ENCODE measurements at places on chromosomes 12 and 14.

- DNase-seq, result no peak
These were observed 48.5 kb downstream of the BAZ1A start for GRCh38 chr14:34826661-34827060.

DNA sequence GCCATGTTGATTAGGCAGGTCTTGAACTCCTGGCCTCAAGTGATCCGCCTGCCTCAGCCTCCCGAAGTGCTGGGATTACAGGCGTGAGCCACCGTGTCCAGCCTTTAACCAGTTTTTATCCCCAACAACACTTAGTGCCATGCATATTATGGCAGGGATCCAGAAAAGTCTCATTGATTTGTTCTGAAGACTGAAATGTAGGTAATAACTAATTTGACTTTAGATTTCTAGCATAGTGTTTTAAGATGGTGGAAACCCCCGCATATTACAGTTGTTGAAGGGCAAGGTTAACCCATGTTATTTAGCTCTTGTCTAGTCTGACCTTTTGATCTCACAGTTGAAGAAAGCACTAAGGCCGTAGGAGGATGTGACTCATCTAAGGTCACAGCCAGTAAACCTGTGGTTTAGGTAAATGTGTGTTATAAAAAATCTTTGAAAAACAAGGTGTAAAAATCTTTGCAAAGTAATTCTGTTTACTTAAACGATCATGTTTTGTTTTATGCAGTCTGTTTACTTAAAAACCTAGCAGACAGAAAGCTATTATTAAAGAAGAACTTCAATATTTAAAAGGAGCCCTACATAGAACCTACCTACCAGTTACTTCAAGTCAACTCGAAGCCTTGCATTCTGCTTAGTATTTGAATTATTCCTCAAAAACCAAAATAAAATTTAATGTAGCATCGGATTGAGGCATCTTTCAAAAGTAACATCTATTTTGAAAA, 24.8 kb downstream of the BICDL1 start:
- DNase-seq, result no peak

DNA sequence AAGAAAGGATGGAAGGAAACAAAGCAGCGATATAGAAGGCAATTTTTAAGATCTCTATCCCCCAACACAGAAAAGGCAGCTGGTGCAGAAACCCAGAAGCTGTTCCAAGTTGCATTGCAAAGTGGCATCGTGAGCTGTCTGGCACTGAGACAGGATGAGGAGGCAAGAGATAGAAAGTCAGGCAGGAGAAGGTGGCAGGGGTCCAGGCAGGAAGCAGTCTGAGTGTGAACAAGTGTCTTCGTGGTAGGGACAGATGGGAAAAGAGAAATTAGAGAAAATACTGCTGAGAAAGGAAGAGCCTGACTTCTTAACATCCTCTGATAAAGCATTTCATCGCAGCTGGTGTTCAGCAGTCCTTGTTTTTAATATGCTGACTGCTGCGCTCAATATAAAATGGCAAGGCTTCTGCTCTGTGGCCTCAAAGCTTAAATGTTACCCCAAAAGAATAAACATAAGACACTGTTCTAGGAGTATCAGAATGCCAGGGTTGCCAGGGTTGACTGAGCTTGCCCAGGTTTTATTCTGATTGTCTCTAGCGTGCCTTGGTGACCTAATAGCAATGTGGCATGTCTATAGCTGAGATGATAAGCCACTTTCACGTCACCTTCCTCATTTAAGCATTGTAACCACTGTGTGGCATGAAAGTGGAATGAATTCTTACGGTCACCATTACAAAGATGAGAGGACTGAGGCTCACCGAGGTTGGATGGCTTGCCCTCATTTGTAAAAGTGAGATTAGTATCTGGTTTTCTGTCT, 397.6 kb downstream of the NUAK1 start:
- no peak for DNase-seq

- DNase-seq, result no peak
These were observed 52.0 kb downstream of the NOS1 start for GRCh38 chr12:117309276-117309925.

DNA sequence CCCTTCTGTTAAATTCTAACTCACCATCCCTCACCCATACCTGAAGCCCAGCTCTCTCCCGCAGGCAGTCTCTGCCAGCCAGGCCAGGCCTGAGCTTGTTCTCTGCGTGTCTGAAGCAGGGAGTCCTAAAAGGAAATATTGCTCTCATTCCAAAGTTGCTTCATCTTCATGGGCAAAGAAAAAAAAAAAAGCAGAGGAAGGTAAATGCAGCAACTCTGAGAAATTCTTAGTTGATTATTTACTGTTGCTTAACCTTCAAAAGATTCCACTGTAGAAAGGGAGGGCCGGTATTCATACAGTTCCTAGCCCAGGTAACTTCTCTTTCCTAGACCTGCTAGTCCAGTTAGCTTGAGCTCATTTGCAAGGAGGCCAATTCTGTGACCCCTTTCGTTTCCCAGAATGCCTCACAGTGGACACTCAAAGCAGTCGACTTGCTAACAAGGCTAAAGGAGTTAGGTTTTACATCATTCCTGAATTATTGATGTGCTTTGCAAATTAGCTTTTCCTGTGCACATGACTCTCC, 193.5 kb upstream of the EEA1 start:
- no peak for DNase-seq

DNA sequence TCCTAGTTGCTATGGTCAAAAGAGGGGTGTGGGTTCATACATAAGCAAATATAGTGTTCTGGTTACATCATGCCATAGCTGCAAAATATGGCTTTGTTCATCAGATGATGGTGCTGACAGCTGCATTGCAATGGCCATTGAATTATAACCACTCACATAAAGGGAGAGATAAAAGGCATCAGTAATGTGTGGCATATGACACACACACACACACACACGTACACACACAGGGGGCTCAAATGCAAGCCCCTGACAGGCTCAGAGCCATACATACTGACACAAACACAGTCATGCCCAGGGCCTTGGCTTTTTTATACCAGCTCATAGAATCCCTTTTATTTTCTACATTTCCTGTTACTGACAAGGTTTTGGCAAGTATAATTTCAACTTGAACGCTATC, 698.9 kb downstream of the BCL11B start:
- DNase-seq, result no peak

DNA sequence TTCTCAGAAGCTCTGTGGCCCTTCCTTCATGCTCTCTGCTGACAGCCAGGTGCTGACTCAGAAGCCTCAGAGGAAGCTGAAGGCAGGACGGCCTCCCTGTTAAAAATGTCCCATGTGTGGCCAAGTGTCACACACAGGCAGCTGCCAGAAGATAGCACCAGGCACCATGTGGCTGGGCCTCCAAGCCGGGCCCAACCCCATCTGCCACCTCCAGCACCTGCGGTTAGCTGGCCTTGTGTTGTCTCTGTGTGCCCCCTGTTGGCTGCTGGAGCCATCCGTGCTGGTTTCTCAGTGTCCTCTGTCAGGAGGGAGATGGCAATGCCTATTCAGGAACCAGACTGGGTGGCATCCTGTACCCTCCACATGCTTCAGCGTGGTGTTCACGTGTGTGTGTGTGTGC, 63.2 kb downstream of the TSPAN11 start:
- peak; percentile 92 for DNase-seq
